ENCODE measurements at places on chromosomes 7 and 10. TPM values are rescaled to one million over a fixed set of nuclear protein-coding genes. Genes with fewer than 3 reads are reported as not detected.
A peak's percentile ranks its signal among the peaks of the same experiment; 100 is the strongest.

The SLC4A2 gene
- total RNA-seq = 25.6 TPM

The INA gene
- total RNA-seq = 0.10 TPM

The VWDE gene
- total RNA-seq = 1.9 TPM

The C7orf33 gene
- total RNA-seq = not detected

The STEAP1B gene
- not detected for total RNA-seq

The DNAJC12 gene
- total RNA-seq = 13.2 TPM

The LEP gene
- total RNA-seq = not detected

The HKDC1 gene
- total RNA-seq = 1.6 TPM

The PIK3AP1 gene
- 1.7 TPM for total RNA-seq

The GPC2 gene
- total RNA-seq = 9.5 TPM

The TMEM26 gene
- not detected for total RNA-seq

The KRIT1 gene
- total RNA-seq = 27.9 TPM

The TMEM270 gene
- not detected for total RNA-seq

The DLX5 gene
- total RNA-seq = not detected

The BAIAP2L1 gene
- total RNA-seq = 5.6 TPM

The PTPRE gene
- 13.4 TPM for total RNA-seq

DNA sequence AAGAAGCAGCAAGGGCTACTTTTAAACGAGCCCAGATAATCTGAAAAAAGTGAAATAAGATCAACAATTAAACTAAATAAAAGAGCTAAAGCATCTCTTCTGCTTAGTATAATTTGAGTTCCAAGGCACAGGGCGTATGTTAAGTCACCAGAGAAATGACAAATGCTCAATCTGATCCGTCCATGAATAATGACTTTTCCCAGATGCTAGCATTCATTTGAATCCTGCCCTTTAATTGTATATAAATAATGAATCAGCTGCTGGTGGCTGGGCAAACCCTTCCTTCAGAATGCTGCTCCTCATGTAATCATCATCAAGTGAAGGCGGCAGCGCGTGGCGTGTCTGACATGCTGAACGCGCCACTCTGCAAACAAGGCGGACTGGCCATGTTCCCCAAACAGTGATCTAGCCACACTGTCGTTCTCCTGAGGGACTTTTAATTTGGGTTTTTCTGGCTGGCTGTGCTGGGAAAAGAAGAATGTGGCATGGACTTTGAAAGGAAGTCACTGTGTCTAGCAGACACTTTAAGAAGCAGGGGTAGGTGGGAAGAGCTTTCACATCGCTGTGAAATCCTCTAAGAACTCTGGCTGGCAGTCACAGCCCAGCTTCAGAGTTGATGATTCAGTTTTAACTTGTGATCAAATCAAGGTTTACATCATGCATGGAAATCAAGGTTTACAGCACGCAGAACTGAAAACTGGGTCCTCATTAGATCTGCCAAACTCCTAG, 70.7 kb downstream of the BEND7 start:
- no peak for DNase-seq
- peaks cover 2% of the 10 kb centered on the region for H3K36me3 ChIP-seq
- peaks cover 8% of the 10 kb centered on the region for H3K27me3 ChIP-seq

DNA sequence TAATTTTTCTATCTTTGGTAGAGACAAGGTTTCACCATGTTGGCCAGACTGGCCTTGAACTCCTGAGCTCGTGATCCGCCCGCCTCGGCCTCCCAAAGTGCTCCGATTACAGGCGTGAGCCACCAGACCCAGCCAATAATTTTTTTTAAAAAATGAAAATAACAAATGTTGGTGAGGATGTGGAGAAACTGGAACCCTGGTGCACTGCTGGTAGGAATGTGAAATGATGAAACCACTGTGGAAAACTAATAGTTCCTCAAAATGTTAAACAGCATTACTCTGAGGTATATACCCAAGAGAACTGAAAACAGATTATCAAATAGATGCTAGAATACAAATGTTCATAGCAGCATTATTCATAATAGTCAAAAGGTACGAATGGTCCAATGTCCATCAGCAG, 23.0 kb upstream of the YWHAG start:
- DNase-seq = no peak
- no peaks in the 10 kb centered on the region for H3K27me3 ChIP-seq
- no peak overlapping the region for H3K4me3 ChIP-seq
- H3K27ac ChIP-seq = no peak overlapping the region
- no peaks in the 10 kb centered on the region for H3K36me3 ChIP-seq

- no peaks in the 10 kb centered on the region for H3K36me3 ChIP-seq
- no peak overlapping the region for H3K27ac ChIP-seq
- no peak for DNase-seq
- no peaks in the 10 kb centered on the region for H3K27me3 ChIP-seq
These were observed 302.7 kb downstream of the HDAC9 start for GRCh38 chr7:18798088-18798906.

- H3K27me3 ChIP-seq = no peaks in the 10 kb centered on the region
- peaks cover 17% of the 10 kb centered on the region for H3K4me1 ChIP-seq
- peaks cover 38% of the 10 kb centered on the region for H3K36me3 ChIP-seq
- no peak for DNase-seq
- no peak overlapping the region for H3K4me3 ChIP-seq
These were observed 10.7 kb downstream of the NDST2 start for GRCh38 chr10:73800560-73801252.

DNA sequence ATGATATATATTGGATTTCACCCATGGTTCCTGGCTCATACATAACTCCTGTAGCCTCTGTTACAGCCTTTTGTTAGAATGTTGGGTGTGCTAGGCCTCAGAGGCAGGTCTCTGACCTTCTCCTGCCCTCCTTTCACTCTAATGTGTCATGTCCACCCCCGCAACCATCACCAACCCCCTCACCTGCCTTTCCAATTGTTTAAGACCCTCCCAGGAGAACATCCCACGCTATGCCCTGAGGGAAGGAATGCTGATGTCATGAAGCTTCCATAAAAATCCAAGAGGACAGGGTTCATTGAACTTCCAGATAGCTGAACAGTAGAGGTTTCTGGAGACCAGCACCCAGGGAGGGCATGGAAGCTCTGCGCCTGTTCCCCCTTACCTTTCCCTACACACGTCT, 30.8 kb upstream of the C10orf67 start:
- no peak overlapping the region for H3K4me3 ChIP-seq
- no peaks in the 10 kb centered on the region for H3K36me3 ChIP-seq
- H3K4me1 ChIP-seq = peaks cover 16% of the 10 kb centered on the region
- no peak overlapping the region for H3K27ac ChIP-seq

GRCh38 chr10:103926722-103927319, 8.8 kb upstream of the STN1 start:
- no peak for DNase-seq
- H3K36me3 ChIP-seq = no peaks in the 10 kb centered on the region
- H3K4me3 ChIP-seq = no peak overlapping the region
- H3K4me1 ChIP-seq = no peaks in the 10 kb centered on the region
- H3K27ac ChIP-seq = no peak overlapping the region
- no peaks in the 10 kb centered on the region for H3K27me3 ChIP-seq

GRCh38 chr10:48894911-48895802, 44.5 kb downstream of the LRRC18 start:
- no peak for DNase-seq
- no peak overlapping the region for H3K4me3 ChIP-seq
- H3K36me3 ChIP-seq = no peaks in the 10 kb centered on the region
- no peaks in the 10 kb centered on the region for H3K4me1 ChIP-seq
- H3K27me3 ChIP-seq = no peaks in the 10 kb centered on the region

GRCh38 chr7:131488361-131488760, 68.1 kb downstream of the PODXL start:
- H3K27ac ChIP-seq = no peak overlapping the region
- no peak for DNase-seq
- H3K4me3 ChIP-seq = no peak overlapping the region
- H3K4me1 ChIP-seq = no peaks in the 10 kb centered on the region
- H3K27me3 ChIP-seq = no peaks in the 10 kb centered on the region

GRCh38 chr10:18684953-18685352, 25.7 kb downstream of the ARL5B start:
- no peak overlapping the region for H3K27ac ChIP-seq
- DNase-seq = peak; percentile 4
- H3K4me1 ChIP-seq = peaks cover 5% of the 10 kb centered on the region
- H3K27me3 ChIP-seq = peaks cover 2% of the 10 kb centered on the region
- H3K36me3 ChIP-seq = peaks cover 6% of the 10 kb centered on the region
- H3K4me3 ChIP-seq = no peak overlapping the region

- H3K27ac ChIP-seq = no peak overlapping the region
- DNase-seq = no peak
- no peak overlapping the region for H3K4me3 ChIP-seq
- no peaks in the 10 kb centered on the region for H3K4me1 ChIP-seq
- H3K27me3 ChIP-seq = no peaks in the 10 kb centered on the region
These were observed 64.3 kb upstream of the CCDC6 start for GRCh38 chr10:59970396-59971368.

- H3K36me3 ChIP-seq = no peaks in the 10 kb centered on the region
- no peaks in the 10 kb centered on the region for H3K4me1 ChIP-seq
- H3K27ac ChIP-seq = no peak overlapping the region
- DNase-seq = no peak
These were observed 630.6 kb upstream of the PHF14 start for GRCh38 chr7:10343108-10343507.

- no peak overlapping the region for H3K4me3 ChIP-seq
- no peaks in the 10 kb centered on the region for H3K27me3 ChIP-seq
- DNase-seq = no peak
These were observed 13.3 kb upstream of the PIP4K2A start for GRCh38 chr10:22727663-22728062.

DNA sequence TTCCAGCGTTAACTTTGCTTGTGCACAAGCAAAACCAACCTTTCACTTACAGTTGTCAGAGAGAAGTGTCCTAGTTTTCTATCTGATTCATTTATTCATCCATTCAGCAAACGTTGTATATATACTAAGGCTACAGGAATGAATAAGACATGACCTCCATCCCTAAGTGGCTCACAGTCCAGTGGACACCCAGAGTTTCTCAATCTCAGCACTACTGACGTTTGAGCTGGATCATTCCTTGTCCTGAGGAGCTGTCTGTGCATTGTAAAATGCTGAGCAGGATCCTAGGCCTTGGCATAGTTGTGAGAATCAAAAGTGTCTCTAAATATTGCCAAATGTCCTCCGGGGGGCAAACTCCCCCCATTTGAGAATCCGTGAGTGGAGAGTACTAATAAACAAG, 166.7 kb upstream of the PRKCQ start:
- H3K27me3 ChIP-seq = peaks cover 8% of the 10 kb centered on the region
- H3K27ac ChIP-seq = no peak overlapping the region
- no peaks in the 10 kb centered on the region for H3K36me3 ChIP-seq
- no peak for DNase-seq
- H3K4me1 ChIP-seq = no peaks in the 10 kb centered on the region

DNA sequence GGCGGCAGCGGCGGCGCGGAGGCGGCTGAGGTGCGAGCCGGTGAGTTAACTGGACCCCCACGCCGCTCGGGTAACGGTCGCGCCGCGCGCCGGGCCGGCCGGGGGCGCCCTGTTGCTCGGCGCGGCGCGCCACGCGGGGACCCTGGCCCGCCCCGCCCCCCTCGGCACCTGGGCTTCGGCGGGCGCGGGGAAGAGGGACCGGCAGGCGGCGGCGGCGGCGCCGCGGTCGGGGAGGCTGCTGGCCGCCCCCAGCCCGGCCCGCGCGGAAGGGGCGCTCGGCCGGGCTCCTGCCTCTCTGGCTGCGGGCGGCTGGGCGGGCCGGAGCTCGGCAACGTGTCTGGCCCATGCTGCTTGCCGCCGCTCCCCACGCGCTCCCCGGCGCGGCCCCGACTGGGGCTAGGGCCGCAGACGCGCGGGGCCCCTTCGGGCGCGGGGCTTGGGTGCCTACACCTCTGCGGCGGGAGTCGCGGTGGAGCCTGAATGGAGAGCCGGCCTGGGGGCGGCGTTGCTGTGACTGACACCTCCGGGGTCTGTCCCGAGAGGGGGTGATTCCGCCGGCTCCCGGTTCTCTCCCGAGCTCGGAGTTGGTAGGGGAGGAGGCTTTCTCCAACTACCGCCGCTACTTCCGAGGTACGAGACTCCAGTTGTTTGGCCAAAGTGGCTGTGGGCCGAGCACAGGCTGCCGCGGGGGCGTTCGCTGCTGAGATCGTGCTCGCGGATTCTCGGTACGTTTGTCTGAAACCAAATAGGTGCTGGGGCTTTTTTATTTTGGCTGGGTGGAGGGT, 494 bp downstream of the PALS2 start:
- H3K27me3 ChIP-seq = peaks cover 3% of the 10 kb centered on the region
- H3K4me3 ChIP-seq = peak overlapping the region; percentile 84
- H3K36me3 ChIP-seq = no peaks in the 10 kb centered on the region
- peak; percentile 52 for DNase-seq

DNA sequence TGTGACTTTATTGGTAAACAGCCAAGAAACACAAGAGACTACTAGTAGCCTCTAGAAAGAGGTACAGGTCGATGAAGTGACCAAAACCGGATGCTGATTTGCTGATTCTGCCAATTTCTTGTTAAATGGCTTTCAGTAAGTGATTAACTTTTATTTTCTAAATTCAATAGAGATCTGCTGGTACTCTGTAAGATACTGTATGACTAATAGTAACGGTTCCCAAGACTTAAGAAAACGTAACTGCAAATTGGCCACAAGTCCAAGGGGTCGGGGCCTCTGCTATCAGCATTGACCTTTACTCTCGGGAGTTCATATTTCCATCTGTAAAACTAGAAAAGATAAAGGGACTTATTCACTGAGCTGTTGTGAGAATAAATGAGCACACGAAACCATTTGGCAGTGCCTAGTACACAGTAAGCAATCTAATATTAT, 1.4 kb downstream of the FAM3C start:
- H3K27me3 ChIP-seq = no peaks in the 10 kb centered on the region
- H3K27ac ChIP-seq = no peak overlapping the region
- peaks cover 12% of the 10 kb centered on the region for H3K36me3 ChIP-seq
- peak overlapping the region; percentile 15 for H3K4me3 ChIP-seq

DNA sequence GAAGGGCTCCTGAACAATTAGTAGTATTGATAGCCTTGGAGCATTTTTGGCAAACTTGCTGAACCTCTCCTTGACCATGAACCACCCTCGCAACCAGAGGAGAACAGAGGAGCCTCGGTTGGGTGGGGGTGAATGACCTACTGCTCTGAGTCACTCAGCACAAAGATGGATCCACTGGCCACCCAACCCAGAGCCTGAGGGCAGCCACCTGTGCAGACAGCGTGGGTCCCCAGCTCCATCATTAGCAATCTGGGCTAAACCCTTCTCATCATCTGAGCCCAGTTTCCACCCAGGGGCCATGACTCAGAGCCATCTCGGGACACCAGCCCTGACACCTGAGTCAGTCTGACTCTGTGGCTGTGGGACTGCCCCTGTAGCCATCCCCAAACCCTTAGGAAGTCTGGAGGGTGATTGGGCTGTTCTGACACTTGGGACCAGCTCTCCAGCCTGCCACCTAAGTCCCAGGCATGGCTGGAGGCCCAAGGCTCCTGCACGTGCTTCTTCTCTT, 171.8 kb upstream of the GPR26 start:
- no peak overlapping the region for H3K4me3 ChIP-seq
- no peaks in the 10 kb centered on the region for H3K4me1 ChIP-seq
- H3K27me3 ChIP-seq = peaks cover 21% of the 10 kb centered on the region
- DNase-seq = no peak
- no peak overlapping the region for H3K27ac ChIP-seq
